ENCODE measurements at places on chromosomes 3 and 15.

- no peak for DNase-seq
Observed at GRCh38 chr3:100761211-100761942, 52.1 kb downstream of the TFG start.

GRCh38 chr3:22269831-22270230 is 518.8 kb upstream of the ZNF385D start:
- DNase-seq, result no peak

DNA sequence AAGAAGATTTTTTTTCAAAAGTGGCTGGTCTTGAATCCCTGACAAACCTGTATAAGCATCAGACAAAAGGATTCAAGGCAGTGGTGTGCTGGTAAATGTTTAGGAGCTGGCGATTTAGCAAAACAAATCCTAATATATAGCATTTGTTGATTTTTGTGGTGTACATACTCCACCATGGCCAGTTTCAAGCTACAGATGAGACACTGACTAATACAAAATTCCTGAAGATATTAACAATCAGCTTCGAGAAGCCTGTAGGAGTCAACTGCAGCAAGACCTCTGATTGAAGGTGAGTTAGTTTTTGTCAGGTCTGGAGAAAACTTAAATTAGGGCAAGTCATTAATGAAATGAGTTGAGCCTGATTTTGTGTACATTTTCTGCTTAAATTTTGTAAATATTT is 6.7 kb downstream of the STRIT1 start:
- DNase-seq, result no peak

DNA sequence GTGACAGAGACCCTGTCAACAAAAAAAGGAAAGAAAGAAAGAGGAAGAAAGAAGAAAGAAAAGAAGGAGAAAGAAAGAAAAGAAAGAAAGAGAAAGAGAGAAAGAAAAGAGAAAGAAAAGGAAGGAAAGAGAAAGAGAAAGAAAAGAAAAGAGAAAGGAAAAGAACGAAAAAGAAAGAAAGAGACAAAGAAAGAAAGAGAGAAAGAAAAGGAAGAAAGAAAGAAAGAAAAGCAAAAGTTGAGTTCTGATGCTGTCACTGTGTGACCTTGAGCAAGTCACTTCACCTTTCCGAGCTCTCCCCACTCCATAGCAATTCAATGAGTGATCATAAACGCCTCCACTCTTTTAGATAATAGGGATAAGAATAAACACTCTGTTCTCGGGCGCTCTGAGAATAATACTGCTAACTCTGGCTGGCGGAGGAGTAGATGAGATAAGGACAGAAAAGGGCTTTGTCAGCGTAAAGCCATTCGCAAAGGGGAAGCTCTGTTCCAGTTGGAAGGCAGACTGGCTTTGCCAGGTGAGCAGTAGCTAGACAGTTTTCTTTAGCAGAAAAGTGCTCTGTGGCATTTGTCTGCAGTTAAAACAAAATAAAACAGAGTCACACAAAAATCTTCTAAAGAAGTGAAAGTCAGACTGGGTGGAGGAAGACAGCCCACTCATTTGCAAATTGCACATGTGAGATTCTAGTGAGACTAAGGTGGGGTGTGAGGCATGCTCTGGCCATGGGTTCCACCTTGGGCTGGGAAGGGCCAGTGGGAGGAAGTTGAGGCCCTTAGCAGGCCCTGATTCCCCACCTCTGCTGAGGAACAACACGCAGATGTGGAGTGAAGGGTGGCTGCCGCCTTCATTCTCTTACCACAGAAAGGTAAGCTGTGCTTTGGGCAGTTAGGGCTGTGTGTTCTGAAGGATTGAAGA is 9.6 kb upstream of the FLNB start:
- DNase-seq, result no peak

DNA sequence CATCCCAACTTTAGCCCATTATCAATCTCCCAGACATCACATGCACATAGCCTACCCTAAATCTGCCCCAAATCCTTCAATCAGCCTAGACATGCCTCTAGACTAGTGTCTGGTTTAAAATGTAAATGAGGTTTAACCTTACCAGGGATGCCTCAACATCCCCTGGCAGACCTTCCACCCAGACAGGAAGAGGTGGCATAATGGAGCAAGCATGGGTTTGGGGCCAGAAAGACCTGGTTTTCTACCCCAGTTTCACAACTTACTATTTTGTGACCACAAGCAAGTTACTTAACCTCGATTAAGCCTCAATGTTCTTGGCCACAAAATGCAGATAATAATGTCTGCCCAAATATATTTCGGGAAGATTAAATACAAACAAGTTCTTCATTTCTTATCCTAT is 28.3 kb upstream of the THBS1 start:
- no peak for DNase-seq

DNA sequence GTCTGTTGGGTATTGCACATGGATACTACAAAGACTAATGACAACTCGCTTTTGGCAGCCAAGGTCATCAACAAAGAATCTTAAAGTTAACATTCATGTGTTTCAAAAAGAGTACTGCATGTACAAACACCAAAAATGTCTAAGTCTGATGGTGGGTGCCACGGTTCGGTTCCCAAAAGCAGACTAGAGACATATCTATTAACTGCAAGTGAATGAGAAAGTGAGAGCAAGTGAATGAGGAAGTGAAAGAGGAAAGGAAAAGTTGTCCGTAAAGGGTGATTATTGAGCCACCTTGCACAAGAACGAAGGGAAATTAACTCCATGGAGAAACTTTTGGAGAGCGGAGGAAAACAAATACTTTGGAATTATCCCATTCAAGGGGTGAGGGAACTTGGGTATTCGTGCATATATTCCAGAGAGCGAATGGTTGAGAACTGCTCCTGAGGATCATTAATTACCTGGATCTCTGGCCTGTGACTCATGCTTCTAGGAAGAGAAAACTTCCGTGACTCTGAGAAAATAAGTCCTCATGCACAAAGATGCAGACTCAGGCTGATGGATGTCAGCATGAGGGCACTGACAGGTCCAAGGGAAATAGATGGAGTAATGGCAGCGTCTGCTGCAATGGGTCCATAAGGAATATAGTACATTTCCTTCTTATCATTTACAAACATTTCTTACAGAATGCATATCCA is 336.5 kb upstream of the TGFBR2 start:
- no peak for DNase-seq

DNA sequence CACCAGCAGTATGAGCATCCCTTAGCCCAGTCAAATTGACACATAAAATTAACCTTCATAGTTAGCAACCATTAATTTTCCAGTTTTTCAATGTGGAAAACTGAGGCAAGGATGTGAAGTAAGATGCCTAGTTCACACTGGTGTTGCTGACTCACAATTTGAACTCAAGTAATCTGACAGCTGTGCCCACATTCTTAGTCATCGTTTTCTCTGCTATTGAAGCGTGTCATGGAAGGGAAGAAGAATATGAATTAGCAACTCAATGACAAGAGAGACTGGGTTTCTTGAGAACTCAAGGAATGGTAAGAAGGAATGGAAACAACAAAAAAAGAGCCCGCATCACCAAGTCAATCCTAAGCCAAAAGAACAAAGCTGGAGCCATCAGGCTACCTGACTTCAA is 261.4 kb downstream of the EPHA3 start:
- no peak for DNase-seq

- DNase-seq, result no peak
Observed at GRCh38 chr3:10855871-10856662, 40.0 kb downstream of the SLC6A11 start.

DNA sequence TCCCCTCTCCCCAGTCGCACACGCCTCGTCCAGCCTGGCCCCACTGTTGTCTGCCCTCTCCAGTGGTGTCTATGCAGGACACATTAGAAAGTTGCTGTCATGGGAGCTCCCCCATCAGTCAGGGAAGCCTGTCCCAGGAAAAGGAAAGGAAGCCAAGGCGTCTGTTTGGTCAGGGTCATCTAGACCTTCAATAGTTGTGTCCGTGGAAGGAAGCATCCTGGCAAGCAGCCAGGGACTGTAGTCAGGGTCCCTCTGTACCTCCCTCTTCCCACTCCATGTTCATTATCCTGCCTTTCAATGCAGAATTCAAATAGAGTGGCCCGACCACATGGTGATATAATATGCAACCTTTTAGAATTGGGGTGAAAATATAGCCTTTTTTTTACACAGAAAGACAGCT is 60.7 kb upstream of the RAB6B start:
- DNase-seq, result no peak

GRCh38 chr3:125150525-125151441 is 61.8 kb downstream of the SLC12A8 start:
- DNase-seq, result peak; percentile 11

DNA sequence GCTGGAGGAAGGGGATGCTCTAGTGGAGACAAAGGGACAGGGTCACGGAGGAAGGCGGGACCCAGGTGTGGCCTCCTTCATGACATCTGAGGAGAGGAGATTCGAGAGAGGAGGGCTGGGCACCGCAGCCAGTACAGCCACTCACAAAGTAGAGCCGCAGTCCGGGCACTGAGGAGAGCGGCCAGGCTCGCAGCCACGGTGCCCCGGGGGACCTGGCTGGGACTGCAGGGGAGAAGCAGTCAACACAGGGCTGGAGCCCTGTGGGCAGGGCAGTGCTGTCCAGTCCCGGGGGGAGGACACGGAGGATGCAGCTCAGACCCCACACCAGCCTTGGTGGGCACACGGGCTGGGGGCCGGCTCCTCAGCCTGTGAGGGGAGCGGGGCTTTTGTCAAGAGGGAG is 40.3 kb downstream of the HMCES start:
- DNase-seq, result no peak

All from activated CD8-positive, alpha-beta memory T cell treated with anti-CD3 and anti-CD28 coated beads for 1 hour (primary cell).